ENCODE measurements at places on chromosomes 11 and 22. TPM values are rescaled to one million over a fixed set of nuclear protein-coding genes. Genes with fewer than 3 reads are reported as not detected.

PACSIN3 gene
- 60.9 TPM for total RNA-seq

- DNase-seq = no peak
Observed at GRCh38 chr11:134633276-134633675, 221.2 kb upstream of the B3GAT1 start.

- no peak for DNase-seq
Observed at GRCh38 chr11:7467652-7468051, 17.7 kb upstream of the OLFML1 start.

DNA sequence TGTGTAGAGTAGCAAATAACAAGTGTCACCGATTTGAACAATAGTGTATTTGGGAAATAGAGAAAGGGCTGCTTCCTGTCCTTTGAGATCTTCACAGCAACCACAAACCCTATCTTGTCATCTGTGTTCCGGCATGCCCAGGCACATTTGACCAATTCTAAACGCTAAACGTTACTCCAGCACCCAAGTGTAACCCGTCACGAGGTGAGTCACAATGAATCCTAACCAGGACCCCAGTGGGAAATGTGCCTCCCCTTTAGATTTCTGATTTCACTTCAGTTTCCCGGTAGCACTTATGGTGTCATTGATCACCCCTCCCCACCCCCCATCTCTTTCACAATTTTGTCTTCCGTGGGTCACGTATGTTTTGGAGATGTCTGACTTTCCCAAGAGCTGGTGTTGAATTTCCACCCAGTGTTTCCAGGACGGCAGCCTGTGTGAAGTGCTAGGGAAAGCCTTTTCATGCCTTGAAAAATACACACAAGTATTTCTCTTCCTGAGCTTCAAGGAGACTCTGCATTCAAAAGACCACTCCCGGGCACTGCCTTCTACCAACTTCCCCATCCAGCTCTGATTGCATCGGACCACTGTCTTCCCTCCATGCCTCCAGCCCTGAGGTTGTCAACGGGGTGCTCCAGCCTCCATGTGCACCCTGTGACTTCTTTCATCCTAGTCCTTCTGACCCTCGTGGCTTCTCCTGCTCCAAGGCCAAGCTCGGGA lies 10.5 kb upstream of the C11orf24 start:
- no peak for DNase-seq

SLC6A5 gene
- not detected for total RNA-seq

CDC42BPG gene
- total RNA-seq = 0.39 TPM

SERPINH1 gene
- total RNA-seq = 230 TPM

WBP2NL gene
- not detected for total RNA-seq

- no peak for DNase-seq
Observed at GRCh38 chr11:8767466-8768142, 85.0 kb downstream of the RPL27A start.

GRCh38 chr11:104609311-104610085 lies 288.8 kb downstream of the CASP12 start:
- DNase-seq = no peak

DNA sequence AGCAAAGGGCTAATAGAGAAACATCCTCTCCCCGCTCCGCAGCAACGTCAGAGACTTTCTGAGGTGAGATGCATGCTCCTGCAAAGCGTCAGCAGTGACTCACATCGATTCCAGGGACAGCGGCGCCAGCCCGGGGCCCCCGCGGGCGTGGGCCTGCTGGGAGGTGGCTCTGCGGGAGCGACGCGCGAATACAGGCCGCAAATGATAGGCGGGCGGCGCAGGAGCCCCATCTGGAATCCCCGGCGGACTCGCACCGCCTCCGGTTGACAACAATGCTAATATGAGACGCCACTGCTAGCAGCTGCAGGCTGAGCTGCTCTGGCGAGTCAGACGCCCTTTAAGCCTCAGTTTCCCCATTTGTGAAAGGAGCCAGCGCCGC lies 557 bp downstream of the RANGAP1 start:
- no peak for DNase-seq

DNA sequence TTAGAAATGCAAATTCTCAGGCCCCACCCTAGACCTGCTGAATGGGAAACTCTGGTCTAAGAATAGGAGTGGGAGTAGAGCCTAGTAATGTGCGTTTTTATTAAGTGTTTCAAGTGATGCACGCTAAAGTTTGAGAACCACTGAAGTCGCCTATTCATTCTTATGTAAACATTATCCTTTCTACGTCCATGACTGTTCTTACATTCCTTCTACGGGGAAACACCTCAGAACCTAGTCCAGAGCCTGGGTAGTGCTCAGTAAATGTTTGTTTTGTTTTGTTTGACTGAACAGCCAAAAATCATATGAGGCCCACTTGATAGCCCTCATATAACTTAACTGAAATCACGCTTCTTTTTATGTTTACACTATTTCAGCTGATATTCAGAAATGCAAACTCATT lies 29.8 kb downstream of the VSIG10L2 start:
- no peak for DNase-seq

- peak; percentile 78 for DNase-seq
Observed at GRCh38 chr11:2474059-2474901, 29.5 kb downstream of the KCNQ1 start.

RTN4R gene
- 1.8 TPM for total RNA-seq

- no peak for DNase-seq
Observed at GRCh38 chr22:36884349-36885158, 23.7 kb downstream of the NCF4 start.

- no peak for DNase-seq
Observed at GRCh38 chr11:31779374-31779791, 31.7 kb downstream of the PAX6 start.

DNA sequence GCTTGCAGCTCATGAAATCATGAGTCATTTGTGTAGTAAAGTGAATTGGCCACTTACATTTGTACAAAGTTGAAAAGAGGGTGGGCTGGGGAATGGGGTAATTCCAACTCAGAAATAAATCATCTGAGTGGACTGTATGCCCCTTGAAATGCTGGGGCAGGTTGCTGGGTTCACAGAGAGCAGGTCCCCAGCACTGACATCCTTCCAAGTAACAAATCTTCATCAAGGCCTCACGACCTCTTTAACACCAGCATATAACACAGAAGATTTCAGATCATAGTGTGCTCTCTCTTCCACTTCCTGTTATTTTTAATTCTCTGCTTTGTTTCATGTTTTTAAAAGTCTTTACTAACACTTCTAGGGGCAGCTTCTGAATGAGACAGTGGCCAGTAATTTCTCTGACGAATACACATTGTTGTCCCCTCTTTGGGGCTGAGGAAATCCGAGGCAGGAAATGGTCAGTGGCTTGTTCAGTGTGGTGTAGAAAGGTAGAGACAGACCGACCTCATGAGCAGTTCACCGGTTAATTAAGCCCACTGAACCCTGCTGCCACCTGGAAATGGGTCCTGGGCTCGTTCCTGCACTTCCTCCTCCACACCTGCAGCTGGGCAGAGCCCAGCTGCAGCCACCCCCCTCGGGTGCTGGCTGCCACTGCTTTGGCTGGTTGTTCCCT lies 127.7 kb downstream of the MAML2 start:
- DNase-seq = no peak

OPCML gene
- 0.83 TPM for total RNA-seq

DNA sequence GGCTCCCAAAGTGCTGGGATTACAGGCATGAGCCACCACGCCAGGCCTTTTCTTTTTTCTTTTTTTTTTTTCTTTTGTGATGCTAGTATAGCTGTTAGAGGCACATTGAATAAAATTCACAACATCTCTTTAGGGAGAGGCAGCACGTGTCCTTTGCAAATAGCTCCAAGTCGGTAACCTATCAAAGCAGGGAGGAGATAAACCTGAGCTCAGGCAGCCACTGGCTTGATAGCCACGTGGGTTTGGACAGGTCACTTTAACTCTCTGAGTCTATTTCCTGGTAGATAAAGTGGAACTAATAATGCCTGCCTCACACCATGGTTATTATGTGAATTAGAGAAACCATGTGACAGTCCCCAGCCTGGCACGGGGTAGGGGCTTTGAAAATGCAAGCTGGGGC lies 43.1 kb upstream of the ATXN10 start:
- DNase-seq = no peak

- DNase-seq = no peak
Observed at GRCh38 chr22:37409031-37409430, 18.2 kb downstream of the ELFN2 start.

GRCh38 chr22:36197065-36197440 lies 4.6 kb downstream of the APOL4 start:
- DNase-seq = no peak

GRCh38 chr11:95732930-95733602 lies 56.5 kb downstream of the FAM76B start:
- no peak for DNase-seq

DNA sequence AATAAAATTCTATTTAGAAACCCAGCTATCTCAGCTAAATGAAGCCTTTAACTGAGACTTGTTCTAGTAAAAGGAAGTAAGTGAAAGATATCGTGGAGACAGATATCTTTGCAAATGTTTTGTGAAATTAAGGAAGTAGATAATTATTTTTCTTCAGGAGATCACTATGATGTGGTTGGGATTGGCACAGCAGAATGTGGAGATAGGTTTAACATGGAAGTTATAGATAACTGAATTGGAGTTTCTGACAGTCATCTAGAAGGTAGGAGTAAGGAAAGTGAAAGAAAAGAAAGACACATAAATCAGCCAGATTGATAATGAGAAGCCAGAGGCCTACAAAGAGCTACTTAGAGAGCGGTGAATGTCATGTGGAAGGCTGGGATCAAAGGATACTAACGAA lies 4.7 kb upstream of the CASP5 start:
- no peak for DNase-seq

DNA sequence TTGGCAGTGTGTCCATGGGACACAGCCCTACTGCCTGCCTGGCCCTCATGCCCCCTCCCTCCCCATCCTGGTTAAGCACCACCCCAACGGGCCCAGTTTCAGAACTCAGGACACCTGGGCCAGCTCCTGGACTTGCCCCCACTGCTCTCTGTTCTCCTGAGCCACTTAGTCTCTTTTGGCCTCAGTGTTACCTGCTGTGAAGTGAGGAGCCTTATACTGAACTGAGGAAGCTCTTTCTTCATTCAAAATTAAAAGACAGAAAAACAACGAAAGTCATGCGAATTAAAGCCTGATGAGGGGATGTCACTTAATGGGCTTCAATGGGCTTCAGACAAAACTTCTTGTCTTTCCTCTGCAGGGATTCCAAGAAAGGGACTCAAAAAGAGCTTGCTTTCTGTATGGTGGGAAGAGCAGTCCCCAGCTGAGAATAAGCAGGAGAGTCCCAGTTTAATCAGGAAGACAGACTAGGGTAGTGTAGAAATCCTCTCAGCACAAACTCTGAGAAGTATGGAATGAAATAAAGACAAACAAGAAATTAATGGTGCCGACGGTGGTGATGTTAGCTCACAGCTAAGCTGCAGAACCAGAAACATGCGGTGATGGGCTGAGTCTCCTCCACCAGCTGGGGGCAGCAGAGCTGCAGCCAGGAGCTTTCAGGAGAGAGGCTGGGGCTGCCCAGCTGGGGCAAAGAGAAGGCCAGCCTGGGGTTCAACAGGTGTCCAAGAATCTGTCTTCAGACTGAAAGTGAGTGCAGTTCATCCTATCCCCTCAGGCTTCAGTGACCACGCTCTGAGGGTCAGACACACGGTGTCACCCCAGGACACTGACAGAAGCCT lies 101.0 kb downstream of the GGTLC2 start:
- peak; percentile 90 for DNase-seq

GRCh38 chr11:87330187-87330601 lies 292.5 kb downstream of the TMEM135 start:
- DNase-seq = no peak

HBB gene
- total RNA-seq = 6.6 TPM

- no peak for DNase-seq
Observed at GRCh38 chr11:27485930-27486773, 13.6 kb upstream of the LGR4 start.

- DNase-seq = peak; percentile 90
Observed at GRCh38 chr11:73141031-73141308, 1.1 kb downstream of the FCHSD2 start.

DNA sequence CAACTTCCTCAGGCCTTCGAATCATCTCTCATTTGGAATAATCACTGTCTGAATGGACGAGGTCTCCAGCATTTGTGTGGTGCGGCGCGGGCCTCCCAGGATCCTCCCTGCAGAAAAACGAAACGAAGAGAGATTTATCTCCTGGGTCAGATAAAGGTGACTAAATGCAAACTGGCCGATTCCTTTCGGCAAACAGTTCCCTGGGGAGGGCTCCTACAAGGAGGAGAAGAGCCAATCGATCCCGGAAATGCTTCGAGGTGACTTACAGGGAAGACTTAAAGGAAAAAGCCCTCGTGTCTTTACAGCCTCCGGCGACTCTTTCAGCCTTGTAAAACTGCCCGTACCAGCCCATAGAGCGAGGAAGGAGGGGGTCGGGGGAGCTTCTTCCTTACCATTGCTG lies 126.5 kb downstream of the MIAT start:
- no peak for DNase-seq

DNA sequence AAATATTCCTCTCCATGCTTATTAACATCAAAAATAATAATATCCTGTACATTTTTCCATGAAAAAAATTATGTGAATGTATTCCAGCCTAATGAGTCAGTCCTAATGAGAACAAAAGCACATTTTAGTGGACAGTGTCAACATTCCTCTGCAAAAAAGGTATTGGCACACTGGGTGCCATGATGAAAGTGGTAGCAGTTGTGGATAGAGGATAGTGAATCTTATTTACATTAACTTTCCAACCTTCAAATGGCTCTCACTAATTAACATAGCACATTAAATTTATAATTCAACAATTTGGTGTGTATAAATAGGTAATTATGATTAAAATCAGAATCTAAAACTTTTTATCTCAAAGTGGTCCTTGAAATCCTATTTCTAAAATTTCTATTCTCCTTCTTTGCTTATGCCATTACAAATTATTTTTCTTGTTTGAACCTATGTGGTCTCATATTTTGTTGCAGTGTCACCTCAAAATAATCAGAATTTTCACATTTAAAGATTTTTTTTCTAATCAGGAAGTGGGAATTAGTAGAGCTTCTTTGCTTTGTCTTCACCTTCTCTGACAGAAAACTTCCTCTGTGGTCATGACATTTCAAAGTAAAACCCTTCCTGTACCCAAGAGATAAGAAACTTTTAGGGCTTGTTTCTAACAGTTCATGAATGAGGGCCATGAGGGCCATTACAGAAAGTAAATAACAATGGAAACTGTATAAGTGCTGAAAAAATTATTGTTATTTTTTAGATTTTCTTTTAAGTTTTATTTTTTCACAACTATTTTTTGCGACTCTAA lies 18.7 kb downstream of the SOX6 start:
- DNase-seq = no peak

BTBD18 gene
- not detected for total RNA-seq

DNA sequence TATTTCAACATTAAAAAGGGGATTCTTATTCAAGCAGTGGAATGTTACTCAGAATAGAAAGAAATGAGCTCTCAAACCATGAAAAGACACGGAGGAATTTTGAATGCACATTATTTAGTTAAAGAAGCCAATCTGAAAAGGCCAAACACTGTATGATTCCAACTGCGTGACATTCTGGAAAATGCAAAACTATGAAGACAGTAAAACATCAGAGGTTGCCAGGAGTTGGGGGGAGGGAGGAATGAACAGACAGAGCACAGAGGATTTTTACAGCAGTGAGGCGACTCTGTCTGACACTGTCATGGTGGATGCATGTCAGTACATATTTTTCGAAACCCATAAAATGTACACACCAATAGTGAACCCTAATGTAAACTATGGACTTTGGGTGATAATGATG lies 22.9 kb upstream of the THY1 start:
- DNase-seq = peak; percentile 50

SCGB1A1 gene
- not detected for total RNA-seq

Data from esophagus muscularis mucosa (tissue), 4 donors.